ENCODE measurements at places on chromosomes 11 and 22.

- DNase-seq: no peak
Measured at GRCh38 chr11:10942620-10943019, 84.8 kb upstream of the ZBED5 start.

DNA sequence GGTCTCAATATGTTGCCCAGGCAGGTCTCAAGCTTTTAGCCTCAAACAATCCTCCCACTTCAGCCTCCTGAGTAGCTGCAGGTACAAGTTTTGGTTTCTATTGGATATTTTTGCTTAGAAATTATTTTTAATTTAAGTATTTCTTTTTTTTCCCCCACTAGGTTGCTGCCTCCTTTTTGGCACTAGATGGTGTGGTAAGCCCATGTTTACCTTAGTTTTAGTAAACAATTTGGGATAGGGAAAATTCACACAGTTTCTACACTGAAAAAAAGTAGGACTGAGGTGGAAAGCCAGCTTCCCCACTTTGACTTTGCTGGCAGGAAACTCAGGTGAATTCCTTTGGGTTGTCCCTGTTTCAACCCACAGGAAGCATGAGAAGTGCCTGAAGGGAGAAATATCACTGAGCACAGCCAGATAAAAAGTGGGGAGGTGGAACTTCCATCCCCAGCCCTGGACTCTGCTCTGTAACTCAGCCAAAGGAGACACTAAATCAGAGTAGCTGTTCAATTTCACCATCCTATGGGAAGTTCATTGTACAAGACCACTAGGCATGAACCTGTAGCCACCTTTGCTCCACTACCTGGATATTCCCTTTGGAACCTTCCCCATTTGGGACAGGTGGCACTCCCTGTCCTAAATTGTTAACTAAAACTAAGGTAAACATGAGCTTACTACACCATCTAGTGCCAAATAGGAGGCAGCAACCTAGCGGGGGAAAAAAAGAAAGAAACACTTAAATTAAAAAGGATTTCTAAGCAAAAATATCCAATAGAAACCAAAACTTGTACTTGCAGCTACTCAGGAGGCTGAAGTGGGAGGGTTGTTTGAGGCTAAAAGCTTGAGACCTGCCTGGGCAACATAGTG lies 154.4 kb upstream of the FAT3 start:
- no peak for DNase-seq

- no peak for DNase-seq
Measured at GRCh38 chr11:129223701-129224149, 31.6 kb upstream of the ARHGAP32 start.

GRCh38 chr22:45475851-45476514 lies 26.7 kb upstream of the FBLN1 start:
- DNase-seq: peak; percentile 71

DNA sequence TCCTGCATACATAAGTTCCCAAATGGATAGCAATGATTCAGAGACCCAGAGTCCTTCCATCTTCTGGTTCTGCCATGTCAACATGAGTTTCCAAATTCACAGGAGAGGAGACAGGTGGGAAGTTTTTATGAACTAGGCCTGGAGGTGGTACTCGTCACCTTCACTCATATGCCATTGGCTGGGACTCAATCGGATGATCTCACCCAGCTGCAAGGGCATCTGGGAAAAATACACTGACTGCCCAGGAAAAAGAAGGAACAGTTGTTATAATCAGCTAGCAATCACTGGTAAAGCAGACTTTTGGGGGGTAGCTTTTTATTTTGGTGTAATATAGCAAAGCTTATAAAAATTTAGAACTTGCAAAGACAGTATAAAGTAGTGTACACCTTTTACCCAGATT lies 83.9 kb downstream of the OTOG start:
- no peak for DNase-seq

DNA sequence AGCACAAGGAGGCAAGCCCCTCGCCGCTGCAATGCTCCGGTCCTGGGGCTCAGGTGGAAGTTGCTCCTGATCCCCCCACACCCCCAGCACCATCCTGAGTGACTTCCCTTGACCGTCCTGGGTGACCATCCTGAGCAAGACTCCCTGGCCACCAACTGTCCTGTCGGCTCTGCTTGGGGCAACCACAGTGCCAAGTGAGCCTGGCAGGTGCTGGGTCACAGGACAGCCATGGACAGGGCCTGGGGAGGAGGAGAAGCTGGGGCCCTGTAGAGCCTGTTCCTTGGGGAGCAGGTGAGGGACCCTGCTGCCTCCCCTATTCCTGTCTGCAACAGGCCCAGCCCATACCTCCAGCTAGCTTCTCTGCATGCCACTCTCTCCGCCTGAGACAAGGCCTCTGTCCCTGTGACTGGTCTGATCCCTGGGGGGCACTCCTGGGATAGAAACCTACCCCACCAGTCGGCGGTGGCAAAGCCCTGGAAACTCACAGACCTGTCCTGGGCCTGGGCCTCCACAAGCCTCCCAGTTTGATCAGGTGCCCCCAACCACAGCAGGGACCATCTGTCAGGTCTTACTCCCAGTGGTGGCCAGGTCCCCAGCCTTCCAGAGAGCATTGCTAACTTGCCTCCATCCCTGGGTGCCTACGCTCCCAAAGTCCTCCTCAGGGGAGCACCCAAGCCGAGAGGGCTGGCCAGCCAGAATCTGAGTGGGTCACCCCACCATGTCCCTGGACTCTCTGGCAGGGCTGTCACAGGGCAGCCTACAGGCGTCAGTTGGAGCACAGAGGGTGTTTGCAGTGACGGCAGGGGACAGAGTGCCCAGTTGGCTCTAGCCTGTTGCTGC lies 68.7 kb upstream of the WNT7B start:
- no peak for DNase-seq

DNA sequence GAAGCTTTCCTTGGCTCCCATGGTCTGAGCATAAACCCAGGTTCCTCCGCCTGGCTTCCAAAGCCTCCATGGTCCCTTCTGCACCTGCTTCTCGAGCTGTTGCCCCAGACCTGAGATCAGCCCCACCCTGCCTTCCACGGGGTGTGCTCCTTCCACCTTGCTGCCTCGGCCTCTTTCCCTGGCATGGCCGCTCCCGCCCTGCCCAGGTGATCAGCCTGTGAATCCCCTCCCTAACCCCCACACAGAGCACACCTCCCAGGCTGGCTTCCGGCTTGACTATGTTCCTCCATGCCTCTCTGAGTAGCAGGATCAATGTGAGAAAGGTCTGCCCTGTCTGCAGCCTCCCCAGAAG lies 2.7 kb upstream of the PPP6R3 start:
- no peak for DNase-seq

DNA sequence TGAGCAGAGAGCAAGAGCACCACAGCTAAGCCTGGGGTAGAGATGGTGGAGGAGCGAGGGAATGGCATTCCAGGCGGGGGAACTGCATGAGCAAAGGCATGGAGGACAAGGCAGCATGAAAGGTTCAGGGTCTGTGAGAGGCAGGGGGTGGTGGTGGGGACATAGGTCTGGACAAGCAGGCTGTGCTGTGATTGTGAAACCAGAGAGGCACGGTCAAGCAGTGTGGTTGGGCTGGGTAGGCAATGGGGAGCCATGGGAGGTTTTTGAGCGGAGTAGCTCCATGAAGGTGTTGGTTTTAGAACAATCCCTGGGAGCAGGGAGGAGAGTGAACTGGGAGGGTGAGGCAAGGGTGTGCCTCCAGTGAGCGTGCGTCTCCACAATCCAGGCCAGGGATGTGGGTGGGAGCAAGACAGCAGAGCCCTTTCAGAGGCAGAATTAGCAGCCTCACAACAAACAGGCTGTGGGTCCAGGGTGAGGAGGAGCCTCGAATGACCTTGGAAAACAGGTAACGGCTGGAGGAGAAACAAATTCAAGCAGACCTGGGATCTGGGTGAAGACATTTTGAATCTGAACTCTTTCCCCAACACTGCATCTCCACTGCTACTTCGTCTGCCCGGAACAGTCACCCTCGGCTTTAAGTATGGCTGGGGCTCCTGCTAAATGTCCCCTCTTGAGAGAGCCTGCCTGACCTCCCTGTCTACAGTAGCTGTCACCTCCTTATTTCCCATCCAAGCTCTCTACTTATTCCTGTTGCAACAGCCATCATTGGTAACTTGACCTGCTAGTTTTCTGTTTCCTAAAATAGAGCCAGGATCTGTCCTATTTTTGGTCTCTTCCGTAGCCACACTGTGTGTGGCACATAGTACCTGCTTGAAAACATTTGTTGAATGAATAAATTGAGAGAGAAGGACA lies 27.0 kb upstream of the TSPAN18 start:
- no peak for DNase-seq

DNA sequence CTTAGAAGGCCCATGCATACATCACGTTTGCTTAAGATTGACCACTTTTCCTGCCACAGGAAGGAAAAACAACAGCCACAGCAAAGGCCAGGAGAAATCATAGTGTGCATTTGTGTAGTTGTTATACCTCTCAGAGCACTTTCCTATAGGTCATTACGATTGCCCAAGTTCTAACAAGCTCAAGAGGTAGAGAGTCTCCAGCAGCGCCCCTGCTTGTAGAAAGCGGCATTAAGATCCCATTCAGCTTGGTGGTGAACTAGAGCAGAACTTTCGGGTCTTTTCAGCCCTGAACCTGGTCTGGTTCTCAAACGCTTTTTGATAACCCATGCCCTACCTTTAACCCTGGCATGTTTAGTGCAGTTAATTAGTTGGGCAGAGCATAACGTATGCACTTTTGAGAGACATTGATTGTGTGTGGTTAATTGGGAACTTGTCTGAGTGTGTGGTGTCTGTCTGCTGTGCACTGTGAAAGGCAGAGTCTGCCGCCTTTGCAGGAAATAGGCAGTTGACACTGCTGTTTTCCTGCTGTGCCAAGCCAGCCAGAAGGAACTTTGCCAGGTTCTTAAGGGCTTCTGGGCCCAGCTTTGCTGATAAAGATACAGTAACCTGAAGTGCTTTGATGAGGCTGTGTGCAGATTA lies 109.9 kb upstream of the CLMP start:
- no peak for DNase-seq

DNA sequence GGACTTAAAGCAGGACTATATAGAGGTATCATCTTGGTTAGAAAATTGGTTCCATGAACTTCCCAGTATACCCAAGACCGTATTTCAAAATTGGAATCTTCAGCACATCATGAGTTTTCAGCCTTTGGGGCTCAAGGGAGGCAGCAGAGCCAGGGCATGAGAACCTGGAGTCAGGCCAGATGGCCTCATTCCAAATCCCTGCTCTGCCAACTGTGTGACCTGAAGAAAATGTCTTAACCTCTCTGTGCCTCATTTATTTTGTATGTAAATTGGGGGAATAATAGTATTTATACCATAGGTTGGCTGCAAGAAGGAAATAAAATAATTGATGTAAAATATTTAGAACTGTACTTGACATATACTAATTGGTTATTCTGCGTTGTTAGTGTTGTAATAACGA lies 987.6 kb downstream of the TBC1D22A start:
- DNase-seq: no peak

Data from NCI-H2171 (cell line).